ENCODE measurements at places on chromosomes 12 and 14.

GRCh38 chr12:107320929-107321631 is 227.7 kb upstream of the CRY1 start:
- peak; percentile 81 for DNase-seq

- DNase-seq = no peak
Measured at GRCh38 chr12:53011889-53012288, 5.6 kb downstream of the EIF4B start.

DNA sequence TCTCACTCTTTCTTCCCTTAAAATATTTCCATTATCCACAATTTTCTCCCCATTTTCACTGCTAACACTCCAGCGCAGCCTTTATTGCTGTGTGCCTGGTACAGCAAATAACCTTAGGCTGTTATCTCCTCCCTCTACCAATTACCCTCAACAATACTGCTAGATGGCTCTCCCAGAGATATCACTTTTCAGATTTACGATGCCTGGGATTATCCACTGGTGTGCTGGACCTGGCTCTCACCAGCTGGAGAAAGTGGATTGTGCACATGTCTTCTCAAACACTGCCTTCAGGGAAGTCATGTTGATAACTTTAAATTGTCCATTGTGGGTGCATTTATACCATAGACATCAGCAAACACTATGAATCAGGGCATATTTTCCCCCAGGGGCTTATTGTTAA is 101.9 kb upstream of the ADAMTS20 start:
- no peak for DNase-seq

DNA sequence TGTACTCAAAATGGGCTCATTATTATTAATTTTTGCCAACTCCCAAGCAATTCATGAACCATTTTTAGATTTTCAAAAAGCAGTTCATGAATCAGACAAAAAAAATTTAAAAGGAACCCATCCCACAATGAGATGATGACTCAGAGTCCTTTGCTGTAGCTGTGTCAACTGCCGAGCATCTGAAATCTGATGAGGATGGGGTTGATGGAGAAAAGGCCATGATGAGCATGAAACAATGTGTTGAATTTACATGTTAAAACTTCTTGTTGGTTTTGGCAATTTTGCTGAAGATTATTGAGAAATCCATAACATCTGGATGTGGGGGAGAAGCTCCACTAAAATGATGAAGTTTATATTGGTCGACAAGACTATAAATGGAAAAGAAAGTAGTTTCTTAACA is 378.0 kb downstream of the FOXG1 start:
- DNase-seq = no peak

DNA sequence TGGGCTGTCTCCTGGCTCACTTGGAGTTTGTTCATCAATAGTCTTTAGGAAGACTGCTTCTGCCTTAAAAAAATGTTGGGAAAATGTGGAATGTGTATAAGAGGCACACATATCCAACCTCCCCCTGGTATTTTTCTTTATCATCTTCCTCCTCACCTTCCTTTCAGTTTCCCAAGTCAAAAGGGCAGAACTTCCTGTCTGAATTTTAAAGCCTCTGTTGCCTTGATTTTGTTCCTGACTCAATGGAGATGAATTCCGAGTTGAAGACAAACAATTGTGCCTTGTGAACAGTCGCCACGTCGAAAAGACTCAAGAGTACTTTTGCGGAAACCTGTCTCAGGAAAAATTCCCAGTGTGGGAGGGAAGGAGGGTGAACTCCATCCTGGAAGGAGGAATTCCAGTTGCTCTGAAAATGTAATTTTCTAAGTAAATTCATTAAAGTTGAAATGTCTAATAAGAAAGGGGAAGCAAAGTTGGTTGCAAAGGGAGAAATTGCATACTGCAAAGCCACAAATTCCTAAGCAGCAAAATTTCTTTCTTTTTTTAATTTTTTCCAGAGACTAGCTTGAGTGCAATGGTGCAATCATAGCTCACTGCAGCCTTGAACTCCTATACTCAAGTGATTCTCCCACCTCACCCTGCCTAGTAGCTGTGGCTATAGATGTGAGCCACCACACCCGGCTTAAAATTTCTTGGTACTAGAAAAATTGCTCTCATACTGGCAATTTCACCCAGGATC is 50.2 kb upstream of the ELK3 start:
- DNase-seq = no peak

Data from CD4-positive, alpha-beta T cell treated with Interleukin-1 beta for 1 hour (primary cell).